ENCODE measurements at places on chromosomes 16 and 17. TPM values are rescaled to one million over a fixed set of nuclear protein-coding genes. Genes with fewer than 3 reads are reported as not detected.

Gene KRT12
- 0.40 TPM for total RNA-seq

Gene BTBD17
- total RNA-seq = not detected

GRCh38 chr17:78372841-78373240 is 5.6 kb upstream of the PGS1 start:
- DNase-seq = no peak

GRCh38 chr17:78172249-78173051 is 4.1 kb downstream of the SYNGR2 start:
- peak; percentile 89 for DNase-seq
